ENCODE measurements at places on chromosomes 5 and 9. TPM values are rescaled to one million over a fixed set of nuclear protein-coding genes. Genes with fewer than 3 reads are reported as not detected.

- no peak for DNase-seq
Measured at GRCh38 chr5:115096034-115096769, 73.5 kb downstream of the TRIM36 start.

GRCh38 chr9:131727184-131727759, 12.6 kb downstream of the RAPGEF1 start:
- peak; percentile 58 for DNase-seq

DNA sequence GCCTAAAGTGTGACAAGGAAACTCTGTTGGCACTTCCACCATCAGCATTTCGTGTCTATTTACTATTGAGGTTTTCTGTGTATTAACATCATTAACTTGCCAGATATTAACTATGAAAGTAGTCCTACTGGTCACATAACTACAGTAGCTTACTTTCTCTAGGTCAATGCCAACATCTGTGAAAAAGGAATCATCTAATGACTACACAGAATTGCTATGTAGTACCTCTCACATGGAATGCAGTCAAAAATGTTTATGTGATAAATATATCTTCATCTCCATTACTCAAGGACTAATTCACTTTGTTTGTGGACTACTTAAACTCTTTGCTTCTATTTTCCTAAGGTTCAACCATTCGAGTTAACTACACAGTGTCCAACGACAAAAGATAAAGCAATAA, 2.1 kb downstream of the SCAI start:
- no peak for DNase-seq

GRCh38 chr9:123749580-123750202, 180.2 kb downstream of the DENND1A start:
- no peak for DNase-seq

GRCh38 chr5:173859408-173860159, 28.6 kb upstream of the CPEB4 start:
- no peak for DNase-seq

DNA sequence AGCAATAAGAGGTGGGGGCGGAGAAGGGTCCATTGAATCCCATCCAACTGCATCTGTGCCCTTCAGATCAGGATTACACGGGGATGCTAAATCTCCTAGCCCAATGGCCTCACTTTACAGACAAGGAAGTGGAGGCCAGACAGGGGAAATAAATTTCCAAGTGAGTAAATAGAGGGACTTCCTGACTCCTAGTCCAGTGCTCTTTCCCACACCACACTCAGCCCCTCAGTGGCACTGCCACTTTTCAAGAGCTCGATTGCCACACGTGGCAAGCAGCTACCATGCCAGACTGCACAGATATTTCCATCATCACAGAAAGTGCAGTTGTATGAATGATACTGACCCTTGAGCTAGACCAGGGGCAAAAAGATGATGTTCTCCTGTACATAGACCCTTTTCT, 8.2 kb upstream of the TNIP1 start:
- no peak for DNase-seq

Gene NEUROG1
- total RNA-seq: not detected

Gene TTC23L
- not detected for total RNA-seq

Gene SPINK1
- total RNA-seq: 3,901 TPM

Gene SLC36A2
- not detected for total RNA-seq

Gene SNX24
- total RNA-seq: 6.7 TPM

Gene ENTREP1
- total RNA-seq: 10.9 TPM

Gene C9orf50
- not detected for total RNA-seq

Gene NRG2
- total RNA-seq: 5.6 TPM

Gene PCDHGA12
- total RNA-seq: 5.3 TPM

Gene SLC36A3
- total RNA-seq: not detected

Data from body of pancreas (tissue), 4 donors.